Activated T-helper 2 cell treated with anti-CD3 and anti-CD28 coated beads, Interferon-gamma antibody, Interleukin-2, Interleukin-4, amounts not matched to agents 10 μg/mL and 5 μg/mL and 100 μg/mL, durations not matched to agents 14 hours and 24 hours and 36 hours (primary cell): ENCODE measurements at places on chromosomes 2 and 18.

- no peak for DNase-seq
- H3K36me3 ChIP-seq, result no peaks in the 10 kb centered on the region
- no peaks in the 10 kb centered on the region for H3K4me1 ChIP-seq
- no peaks in the 10 kb centered on the region for H3K27me3 ChIP-seq
- no peak overlapping the region for H3K4me3 ChIP-seq
- no peak overlapping the region for H3K27ac ChIP-seq
These were observed 79.4 kb upstream of the ARHGAP28 start for GRCh38 chr18:6650127-6650507.

DNA sequence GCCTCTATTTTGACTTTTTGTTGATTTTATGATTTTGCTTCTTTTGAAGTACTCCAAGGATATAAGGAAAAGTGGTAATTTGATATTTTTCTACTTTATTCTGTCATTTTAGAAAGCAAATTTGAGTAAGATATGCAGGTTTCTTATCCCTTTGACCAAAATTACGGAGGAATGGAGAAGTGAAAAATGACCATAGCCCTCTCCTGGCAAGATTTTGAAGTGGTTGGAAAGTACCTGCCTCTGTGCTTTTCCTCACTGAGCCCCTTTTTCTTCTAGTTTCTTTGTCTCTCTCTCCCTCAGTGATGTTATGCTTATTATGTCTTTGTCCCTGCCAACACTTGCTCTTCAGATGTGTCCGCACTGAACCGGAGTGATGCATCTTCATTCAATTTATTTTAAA is 898.1 kb downstream of the EPHA4 start:
- H3K27me3 ChIP-seq, result no peaks in the 10 kb centered on the region
- H3K27ac ChIP-seq, result no peak overlapping the region
- H3K36me3 ChIP-seq, result no peaks in the 10 kb centered on the region
- H3K4me1 ChIP-seq, result no peaks in the 10 kb centered on the region

DNA sequence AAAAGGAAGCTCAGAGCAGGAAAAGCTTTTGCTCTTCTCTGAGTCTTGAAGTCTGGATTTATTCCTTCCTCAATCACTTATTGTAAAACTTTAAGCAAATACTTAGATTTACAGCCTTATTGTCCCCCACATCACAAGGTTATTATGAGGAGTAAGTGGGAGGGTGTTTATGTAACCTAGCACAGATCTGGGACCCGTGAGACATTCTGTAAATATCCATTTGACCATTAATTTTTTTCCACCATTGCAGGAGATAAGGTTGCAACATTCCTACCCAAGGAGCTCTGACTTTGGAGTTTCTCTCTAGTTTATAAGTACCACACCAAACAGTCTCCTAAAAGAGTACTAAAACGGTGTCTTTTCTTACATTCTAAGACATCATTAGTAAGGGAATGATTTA is 52.1 kb upstream of the CTIF start:
- peaks cover 10% of the 10 kb centered on the region for H3K27me3 ChIP-seq
- no peak overlapping the region for H3K27ac ChIP-seq
- no peak for DNase-seq

DNA sequence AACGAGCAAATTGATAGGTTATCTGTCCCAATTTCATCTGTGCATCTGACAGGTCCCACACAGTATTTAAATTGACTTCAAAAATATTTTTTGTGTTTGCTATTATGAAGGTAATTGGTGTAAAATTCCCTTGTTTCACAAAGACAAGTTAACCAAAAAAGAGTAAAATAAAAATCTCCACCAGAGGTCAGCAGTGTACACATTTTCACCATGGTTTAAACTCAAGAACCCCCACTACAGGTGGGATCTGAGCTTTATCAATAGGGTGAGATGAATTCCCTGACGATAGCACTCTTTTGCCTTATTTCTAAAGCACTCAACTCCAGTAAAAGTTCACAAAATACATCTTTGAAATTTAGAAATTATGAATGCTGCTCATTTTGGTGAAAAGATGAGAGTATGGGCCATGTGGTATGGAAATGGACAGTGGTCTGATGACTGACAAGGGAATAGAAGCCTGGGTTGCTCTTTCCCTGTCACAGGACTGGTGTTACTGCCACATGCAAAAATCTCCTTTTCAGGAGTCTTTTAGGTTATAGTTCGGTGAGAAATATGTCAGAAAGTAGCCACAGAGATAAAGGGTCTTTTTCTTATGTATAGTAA is 68.0 kb downstream of the SERPINB8 start:
- H3K4me3 ChIP-seq, result no peak overlapping the region
- no peaks in the 10 kb centered on the region for H3K27me3 ChIP-seq
- no peak for DNase-seq

DNA sequence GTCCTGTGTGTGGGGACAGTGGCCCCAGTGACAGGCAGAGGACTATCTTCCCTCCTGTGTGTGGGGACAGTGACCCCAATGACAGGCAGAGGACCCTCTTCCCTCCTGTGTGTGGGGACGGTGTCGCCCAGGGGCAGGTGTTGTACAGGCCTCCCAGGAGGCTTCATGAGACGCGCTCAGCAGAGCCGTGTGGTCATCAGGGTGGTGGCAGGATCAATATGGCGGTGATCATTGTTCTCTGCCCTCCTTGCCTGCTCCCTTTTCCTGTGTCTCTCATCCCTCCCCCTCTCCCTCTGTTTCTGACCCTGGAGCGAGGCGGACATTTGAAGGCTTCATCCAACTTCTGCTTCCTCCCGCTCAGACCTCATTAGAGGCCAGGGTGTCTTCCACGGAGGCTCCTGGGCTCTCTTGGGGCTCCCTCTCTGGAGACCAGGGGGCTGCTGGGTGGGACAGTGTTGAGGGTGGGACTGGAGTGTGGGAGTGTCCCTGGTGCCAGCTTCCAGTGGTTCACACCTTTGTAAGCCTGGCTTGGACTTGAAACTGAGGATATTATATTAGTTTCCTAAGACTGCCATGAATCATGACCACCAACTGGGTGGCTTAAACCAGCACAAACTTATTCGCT is 59.5 kb downstream of the ACKR3 start:
- H3K36me3 ChIP-seq, result no peaks in the 10 kb centered on the region
- H3K4me3 ChIP-seq, result no peak overlapping the region
- no peaks in the 10 kb centered on the region for H3K27me3 ChIP-seq
- H3K4me1 ChIP-seq, result no peaks in the 10 kb centered on the region

- H3K4me3 ChIP-seq, result no peak overlapping the region
- H3K36me3 ChIP-seq, result no peaks in the 10 kb centered on the region
These were observed 160.1 kb upstream of the CBLN2 start for GRCh38 chr18:72704202-72704601.

- no peaks in the 10 kb centered on the region for H3K36me3 ChIP-seq
- no peak for DNase-seq
- H3K4me1 ChIP-seq, result no peaks in the 10 kb centered on the region
- no peak overlapping the region for H3K4me3 ChIP-seq
These were observed 615.6 kb upstream of the SOX11 start for GRCh38 chr2:5076599-5076998.

DNA sequence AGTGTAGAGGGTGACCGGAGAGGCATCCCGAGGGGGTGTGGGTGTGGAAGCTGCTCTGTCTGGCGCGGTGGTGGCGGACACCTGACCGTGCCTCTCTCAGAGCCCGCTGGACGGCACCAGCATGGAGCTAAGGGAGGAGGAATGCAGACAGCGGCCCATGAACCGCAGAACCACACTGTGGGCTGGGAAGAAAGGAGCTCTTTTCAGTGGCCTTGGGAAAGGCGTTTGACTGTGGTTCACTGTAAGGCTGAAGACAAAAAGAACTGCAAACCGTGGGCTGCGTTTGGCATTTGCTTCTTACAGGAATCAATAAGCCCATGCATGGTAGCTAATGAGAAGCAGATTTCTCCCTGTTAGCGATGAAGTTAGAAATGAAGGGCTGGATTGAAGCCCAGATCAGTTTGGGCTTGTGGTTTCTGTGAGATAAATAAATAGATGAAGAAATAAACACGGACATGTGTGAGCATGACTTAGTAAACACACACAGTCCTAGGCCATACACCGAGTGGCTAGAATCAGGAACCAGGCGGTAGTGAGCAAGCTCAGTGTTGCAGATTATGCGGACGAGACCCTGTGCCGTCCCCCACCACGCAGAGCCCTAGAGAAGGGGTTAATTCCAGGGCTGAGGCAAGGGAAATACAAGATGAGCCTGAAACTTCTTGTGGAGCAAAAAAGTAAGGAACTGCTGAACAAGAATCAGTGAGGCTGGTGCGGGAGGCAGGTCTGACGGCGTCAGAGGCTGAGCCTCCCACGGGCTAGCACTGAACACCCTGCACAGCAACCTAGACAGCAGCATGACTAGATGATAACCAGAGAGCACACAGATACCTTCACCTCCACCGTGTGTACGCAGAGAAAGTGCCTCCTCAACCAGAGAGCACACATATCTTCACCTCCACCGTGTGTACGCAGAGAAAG is 29.3 kb upstream of the NFATC1 start:
- peaks cover 8% of the 10 kb centered on the region for H3K4me1 ChIP-seq
- no peak overlapping the region for H3K27ac ChIP-seq
- no peaks in the 10 kb centered on the region for H3K27me3 ChIP-seq
- no peak for DNase-seq

- H3K4me3 ChIP-seq, result no peak overlapping the region
- no peaks in the 10 kb centered on the region for H3K36me3 ChIP-seq
- H3K27me3 ChIP-seq, result peaks cover 11% of the 10 kb centered on the region
- H3K27ac ChIP-seq, result no peak overlapping the region
- no peaks in the 10 kb centered on the region for H3K4me1 ChIP-seq
- DNase-seq, result no peak
These were observed 39.9 kb upstream of the MAL start for GRCh38 chr2:94985636-94986035.

DNA sequence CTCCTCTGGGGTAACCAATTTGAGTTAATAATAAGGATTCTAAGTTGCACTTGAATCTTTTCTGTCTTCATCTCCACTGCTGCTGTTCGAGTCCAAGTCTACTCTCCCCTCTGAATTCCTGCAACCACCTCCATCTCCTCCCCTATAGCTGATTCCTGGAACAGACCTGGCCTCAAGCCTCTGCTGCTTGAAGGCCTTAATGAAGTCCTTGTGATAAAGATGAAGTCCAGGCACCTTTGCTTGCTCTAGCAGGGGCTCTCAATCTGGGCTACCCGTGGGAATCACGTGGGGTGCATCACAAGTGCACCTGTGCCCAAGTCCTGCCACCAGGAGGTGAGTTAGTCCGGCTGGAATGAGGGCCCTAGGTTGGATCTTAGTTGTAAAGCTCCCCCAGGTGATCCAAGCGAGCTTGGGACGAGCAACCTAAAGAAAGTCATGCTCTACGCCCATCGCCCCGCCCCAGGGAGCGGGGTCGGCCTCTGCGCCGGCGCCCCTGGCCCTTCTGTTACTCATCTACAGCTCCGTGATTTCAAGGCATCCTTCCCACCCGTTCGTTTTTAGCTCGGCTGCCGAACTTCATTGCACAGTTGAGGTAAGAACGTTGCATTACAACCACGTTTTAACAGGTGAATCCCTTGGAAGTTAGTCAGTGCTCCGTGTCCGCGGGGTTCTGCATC is 905 bp upstream of the IAH1 start:
- peaks cover 58% of the 10 kb centered on the region for H3K36me3 ChIP-seq
- peak overlapping the region; percentile 74 for H3K4me3 ChIP-seq
- H3K27ac ChIP-seq, result peak overlapping the region; percentile 69
- H3K4me1 ChIP-seq, result peaks cover 27% of the 10 kb centered on the region
- no peak for DNase-seq
